CD14-positive monocyte (primary cell): ENCODE measurements at places on chromosomes 1 and 21.

- DNase-seq: peak; percentile 77
These were observed 1.9 kb upstream of the MED18 start for GRCh38 chr1:28326984-28327383.

DNA sequence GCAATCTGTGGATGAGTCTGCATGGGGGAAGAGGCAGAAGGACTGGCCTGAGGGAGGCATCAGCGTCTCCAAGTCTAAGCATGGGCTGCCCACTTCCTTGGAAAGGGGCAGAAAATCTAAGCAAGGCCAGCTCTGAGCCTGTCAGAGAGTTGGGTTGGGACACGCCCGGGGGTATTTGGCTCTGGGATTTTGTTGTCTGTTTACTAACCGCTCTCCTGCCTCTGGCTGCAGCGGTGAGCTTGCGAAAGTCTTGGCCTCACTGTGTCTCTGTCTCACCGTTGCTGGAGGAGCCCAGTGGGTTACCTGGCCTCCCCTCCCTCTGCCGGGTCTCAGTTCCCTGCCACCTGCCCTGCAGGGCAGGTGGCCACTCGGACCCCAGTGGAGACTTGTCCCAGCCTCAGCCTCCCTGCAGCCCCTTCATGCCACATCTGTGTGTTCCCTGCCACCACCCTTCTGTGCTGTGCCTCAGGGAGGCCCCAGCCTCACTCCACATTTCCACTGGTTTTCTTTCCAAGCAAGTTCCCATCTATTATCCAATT is 33.7 kb downstream of the EDN2 start:
- DNase-seq: no peak

DNA sequence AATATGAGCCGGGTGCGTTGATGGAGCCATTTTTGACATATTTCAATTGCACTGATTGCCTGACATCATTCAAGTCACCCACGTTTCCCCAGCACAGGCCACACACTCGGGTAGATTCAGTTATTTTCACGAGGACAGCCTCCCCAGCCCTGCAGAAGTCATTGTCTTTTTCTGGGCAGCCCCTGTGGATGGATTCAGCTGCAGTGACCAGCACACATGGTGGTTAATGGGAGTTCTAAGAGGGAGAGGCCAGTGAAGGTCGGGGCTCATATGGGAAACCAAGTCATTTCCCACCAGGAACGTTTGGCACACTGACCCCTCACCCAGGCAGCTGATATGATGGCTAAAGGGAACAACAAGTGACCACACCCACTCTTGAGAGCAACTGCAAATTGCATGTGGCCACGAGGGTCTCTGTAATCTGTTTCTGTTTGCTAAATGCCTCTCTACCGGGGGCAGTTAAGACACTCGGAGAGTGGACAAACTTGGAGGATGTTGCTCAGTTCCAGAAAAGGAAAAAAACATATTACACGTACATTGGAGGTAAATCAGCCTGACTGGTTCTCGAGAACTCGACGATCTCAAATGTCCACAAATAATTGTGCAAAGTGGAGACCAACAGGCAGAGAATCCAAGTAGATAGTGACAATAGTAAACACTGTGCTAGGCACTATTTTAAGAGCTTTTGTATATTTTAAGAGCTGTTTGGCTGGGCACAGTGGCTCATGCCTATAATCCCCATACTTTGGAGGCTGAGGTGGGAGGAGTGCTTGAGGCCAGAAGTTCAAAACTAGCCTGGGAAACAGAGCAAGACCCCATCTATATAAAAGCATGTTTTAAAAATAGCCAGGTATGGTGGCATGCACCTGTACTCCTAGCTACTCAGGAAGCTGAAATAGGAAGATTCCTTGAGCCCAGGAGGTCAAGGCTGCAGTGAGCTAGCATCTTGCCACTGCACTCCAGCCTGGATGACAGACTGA is 167.2 kb upstream of the IRF2BP2 start:
- DNase-seq: peak; percentile 43

DNA sequence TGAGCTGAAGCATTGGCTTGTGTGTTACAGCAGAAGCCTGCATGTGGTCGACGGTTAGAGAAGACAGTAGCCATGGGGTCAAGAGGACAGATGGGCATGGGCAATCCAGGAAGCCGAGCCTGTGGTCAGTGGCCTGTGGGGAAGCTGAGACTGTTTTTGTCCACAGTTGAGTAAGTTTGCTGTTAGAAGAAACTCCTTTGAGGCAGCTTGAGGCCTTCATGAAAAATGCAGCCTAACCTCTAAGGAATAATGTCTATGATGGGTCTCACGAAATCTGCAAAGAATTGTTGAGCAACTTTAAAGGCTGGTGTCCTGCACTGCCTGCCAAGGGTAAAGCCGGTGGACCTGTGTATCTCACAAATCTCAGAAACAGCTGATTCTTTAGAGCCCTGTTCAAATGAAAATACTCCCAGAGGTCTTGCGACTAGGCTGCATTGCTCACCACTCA is 322.4 kb downstream of the SETD4 start:
- no peak for DNase-seq
